Activated naive CD8-positive, alpha-beta T cell treated with anti-CD3 and anti-CD28 coated beads, Interleukin-2, amount 50 U/mL, for 16 hours (primary cell): ENCODE measurements at places on chromosomes 1 and 21.
A peak's percentile ranks its signal among the peaks of the same experiment; 100 is the strongest.

DNA sequence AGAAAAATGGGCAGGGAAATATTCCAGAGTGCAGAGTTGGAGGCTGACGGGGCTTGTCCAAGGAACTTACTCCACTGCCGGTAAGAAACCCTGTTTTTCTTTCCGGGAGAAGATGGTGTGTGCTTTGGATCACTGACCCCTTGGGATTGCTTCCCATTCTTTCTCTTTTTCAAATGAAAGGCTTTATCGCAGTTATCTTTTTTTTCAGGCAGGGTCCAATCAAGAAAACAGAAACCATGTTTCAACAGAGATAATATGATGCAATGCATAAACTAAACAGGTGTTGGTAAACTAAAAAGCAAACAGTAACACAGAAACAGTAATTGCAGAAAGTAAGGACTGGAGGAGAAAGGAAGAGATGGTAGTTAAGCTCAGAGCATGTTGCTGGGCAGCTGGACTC, 145.1 kb downstream of the LYPLAL1 start:
- no peak for DNase-seq

DNA sequence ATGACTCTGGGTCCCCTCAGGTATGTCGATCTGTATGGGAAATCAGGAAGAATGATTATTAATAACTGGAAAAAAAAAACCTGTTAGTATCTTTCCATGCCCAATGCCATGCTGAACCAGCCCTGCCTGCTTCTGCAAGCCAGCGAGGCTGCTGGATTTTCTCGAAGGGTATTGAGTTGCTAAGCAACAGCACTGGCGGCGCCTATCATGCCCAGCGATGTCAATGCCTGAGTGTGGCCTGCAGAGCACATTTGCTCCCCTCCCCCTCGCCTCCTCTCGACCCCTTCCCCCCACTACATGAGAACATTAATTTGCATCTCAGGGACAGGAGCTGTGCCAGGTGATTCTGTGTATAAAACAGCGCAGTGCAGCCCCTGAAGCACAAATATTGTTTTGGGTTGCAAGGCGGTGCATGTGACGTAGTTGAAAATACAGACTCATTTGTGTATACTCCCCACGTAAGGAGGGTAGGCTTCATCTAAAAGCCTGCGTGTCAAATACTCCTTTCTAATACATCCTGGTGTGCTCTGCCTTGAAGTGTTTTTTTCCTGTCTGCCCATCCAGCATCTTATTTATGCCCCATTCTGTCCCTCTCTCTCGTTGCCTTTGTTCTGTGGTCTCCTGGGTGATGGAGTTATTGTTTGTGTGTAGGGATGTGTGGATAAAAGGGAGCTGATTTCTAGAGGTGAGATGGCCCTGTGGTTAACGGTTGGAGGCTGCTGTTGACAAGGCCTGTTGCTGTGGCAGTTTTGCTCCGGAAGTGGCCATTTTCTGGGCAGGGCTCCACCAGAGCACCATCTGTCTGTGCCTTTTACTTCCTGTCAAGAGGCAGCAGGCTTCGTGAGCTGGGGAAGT, 32.7 kb upstream of the ATP5PO start:
- DNase-seq, result peak; percentile 46

DNA sequence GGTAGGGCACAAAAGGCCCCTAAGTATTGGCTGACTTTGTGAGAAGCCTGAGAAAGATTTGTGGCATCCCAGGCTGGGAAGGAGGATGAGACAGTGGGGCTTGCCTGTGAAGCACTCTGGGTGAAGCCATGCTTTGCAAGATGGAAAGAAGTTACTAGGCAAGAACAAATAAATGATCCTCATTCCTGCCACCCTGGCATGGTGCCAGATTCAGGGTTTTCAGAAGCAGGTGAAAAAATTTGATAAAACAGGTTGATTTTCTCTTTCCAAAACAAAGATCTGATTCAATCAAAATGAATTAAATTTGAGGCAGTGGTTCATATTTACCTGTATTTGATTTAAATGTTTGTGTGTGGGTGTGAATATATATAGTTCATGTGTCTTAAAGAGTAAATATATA, 386.9 kb upstream of the PROX1 start:
- no peak for DNase-seq

DNA sequence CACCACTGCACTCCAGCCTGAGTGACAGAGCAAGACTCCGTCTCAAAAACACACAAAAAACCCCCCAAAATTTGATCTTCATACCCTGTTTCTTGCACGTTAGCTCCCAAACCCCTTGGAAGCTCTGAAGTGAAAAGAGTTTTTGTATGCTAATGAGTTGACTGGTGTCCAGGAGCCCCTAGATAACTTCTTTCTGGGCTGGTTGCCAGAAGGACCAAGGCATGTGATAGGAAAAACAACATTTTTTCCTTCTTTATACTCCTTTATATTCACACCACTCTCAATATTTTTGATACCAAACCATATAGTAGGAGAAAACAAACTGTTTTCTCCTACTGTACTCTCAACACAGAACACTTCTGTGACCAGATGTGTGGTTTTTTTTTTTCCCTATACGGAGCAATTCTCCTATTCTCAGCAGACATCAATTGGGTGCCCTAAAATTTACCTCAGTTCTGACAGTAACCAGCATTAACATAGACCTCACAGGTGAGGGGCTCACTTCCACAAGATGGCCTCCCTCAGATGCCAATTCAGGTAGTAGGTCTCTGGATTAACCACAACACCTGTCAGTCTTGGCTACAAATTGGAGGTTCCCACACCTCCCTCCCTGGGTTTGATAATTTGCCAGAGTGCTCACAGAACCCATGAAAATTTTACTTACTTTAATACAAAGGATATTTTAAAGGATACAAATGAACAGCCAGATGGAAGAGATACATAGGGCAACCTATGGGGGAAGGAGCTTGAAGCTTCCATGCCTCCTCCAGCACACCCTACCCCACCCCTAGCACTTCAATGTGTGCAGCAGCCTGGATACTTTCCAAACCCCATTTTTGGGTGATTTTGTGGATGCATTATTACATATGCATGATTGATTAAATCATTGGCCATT, 25.6 kb downstream of the ZYG11B start:
- DNase-seq, result no peak

GRCh38 chr1:67458663-67459062, 28.5 kb upstream of the SERBP1 start:
- DNase-seq, result no peak

- no peak for DNase-seq
Measured at GRCh38 chr1:184906761-184907160, 67.5 kb downstream of the NIBAN1 start.

DNA sequence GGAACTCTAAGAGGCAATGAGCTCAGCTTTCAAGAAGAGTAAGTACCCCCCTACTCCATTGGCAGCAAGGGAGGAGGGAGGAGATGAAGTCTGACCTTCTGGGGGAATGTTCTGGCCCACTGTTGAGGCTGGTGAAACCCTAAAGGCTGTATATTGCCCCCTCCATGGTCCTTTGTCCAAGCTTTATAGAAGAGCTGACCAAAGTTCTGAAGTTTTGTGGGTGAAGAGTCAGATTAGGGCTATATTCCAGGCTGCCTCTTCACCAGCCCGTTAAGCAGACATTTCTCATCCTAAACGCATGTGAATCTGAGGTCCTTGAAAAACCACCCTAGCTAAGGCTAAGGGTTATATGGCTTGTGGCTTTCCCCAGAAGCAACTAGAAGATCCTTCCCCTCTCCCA, 1.4 kb downstream of the C1orf94 start:
- no peak for DNase-seq

DNA sequence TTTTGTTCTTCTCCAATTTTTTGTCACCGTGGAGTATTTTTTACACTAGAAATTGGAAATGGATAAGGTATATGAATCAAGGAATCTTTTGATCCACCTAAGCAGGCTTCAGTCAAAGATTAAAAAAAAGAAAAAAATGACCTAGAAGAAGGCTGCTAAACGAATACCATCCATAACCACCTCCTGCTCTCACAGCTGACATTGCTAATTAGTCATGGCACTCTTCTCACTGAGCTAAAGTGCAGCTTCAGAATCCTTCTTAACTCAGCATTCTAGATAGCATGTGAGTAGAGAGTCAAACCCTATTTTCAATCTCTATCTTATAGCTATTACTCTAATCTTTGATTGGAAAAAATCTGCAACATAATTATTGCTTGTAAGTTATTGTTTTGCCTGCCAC, 40.2 kb upstream of the ST6GALNAC5 start:
- DNase-seq, result no peak

- no peak for DNase-seq
Measured at GRCh38 chr1:112589766-112590165, 29.2 kb downstream of the ST7L start.

DNA sequence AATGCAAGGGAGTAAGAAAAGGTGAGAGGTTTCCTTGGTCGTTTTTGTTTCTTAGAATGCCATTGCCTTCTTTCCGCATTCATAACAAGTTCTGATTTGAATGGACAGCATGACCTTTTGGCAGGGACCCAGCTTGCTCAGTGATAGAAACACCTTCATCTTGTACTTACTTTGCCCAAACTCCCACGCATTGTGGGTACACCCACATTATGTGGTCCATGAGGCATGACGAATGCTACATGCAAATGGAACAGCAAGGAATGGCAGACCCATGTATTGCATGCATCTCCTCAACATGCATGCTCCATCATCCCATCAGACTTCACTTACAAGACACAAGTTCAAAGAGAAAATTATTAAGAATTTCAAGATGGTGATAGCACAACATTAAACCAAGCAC, 102.8 kb downstream of the CDC7 start:
- no peak for DNase-seq

DNA sequence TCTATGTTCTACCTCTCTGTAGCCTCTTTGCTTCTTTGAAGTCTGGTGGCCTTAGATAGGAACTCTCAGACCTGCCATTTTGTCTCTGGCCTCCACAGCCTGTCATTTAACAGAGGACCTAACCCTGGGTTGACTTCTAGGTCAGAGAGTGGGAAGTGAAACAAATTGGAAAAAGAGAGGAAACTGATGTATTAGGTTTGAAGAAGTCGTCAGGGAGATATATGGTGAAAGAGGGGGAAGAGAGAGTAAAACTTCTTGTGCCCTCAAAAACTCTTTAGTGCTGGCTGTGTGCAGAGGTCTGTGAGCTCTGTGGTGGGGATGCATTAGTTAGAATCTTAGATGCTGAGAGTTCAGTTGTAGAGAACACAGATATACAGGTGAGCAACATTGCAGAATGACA, 30.2 kb upstream of the CD1D start:
- no peak for DNase-seq

- DNase-seq, result no peak
Measured at GRCh38 chr1:165525708-165526107, 18.1 kb upstream of the LRRC52 start.

DNA sequence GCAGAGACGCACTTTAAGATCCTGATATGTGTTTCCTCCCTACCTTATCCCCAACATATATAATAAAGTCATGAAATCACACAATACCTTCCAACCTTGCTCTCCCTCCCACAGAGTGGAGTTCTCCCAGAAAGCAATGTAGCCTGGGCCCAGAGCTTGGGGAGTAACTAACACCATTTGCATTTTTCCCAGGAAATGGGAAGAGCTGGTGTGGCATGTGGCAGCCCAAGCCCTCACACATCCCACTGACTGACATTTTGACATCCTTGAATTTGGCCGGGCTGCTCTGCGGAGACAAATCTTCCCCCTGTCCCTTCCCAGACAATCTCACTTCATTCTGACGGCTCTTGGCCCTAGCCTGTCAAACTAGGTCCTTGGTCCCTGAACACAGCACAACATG, 37.0 kb upstream of the ATP2B4 start:
- no peak for DNase-seq

DNA sequence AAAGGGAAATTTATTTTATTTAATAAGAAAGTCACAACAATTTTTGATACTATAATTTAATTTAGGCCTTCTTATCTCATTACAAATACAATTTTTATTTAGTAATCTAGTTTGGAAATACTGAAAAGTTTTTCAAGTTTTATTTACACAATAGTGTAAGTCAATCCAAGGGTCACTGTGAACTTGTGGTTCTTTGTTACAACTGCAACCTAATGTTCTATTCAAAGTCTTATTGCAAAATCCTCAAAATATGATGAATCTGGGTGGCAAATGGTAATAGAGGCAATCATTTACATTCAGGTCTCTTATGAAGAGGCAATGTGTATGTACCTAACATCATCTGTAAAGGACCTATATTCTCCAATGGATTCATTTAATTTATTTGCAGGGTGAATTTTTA, 421.2 kb downstream of the DPYD start:
- DNase-seq, result no peak

GRCh38 chr1:208423526-208423925, 179.3 kb upstream of the PLXNA2 start:
- no peak for DNase-seq

GRCh38 chr1:99271249-99271648, 7.0 kb downstream of the PLPPR4 start:
- no peak for DNase-seq
